ENCODE measurements at places on chromosomes 7 and 10.

- DNase-seq, result no peak
Measured at GRCh38 chr10:121613456-121613855, 15.2 kb upstream of the FGFR2 start.

DNA sequence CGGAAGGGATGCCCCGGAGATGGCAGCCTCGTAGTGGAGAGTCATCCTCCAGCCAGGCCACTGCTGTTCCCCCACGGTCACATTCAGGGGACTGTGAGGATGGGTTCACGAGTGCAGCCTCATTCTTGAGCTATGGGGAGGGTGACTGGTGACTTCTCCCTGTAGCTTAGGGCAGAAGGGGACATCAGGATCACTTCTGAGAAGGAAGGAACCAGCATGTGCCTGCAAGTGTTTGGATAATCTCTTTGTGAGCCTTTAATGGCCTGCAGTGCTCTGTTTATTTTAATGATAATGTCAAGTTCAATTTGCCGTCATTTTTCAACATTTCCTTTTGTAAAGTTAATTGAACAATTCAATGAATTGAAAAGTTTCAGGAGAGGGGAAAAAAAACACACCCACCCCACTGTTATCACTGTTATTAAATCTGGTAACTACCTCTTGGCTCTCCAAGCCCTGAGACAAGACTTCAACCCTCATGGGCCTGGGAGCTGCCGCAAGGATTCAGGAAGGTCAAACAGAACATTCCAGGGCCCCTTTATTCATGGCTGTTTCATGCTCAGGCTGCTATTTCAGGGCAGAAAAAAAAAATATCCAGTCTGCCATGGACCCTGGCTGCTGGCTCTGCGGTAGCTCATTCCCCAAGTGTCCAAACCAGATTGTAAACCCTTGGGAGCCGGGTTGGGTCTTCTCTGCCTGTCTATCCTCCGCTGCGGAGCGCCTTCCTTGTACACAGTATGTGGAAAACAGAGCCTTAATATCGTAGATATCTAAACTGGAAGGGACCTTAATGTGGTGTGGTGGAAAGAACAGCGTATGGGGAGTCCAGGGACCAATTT lies 100.4 kb downstream of the CDH23 start:
- DNase-seq, result peak; percentile 43

DNA sequence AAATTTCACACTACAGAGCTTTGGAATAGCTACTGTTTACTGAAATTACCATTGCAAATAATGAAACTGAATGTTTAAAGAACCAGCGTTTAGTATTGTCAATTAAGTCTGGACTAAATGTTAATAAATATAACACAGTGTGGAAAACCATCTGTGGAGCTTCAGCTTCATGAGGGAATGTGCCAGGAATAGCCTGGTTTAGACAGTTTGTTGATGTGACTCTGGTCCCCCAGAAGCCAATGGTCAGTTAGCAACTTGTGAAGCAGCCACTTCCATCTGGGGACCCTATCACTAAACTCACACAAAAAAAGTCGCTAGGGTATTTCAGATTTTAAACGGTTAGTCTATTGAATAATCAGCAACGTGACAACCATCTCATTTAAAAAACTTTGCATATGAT lies 207.8 kb downstream of the RAMP3 start:
- DNase-seq, result no peak

DNA sequence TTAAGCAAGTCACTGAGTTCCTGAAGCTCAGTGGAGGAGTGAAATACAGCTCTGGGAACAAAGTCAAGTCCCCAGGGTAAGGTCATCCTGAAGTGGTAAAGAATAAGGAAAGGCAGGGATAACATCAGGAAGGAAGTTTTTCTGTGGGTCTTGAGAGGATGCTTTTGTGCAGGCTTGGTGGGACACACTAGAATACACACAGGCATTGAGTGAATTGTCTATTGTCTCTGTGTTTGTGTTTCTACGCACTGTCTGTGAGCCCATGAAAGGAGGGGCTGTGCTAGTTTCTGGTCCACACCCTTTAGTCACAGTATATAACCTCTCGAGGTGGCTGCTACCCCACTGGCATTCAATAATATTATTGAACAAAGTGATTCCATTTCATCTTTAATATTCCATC lies 95.8 kb upstream of the ABCB5 start:
- DNase-seq, result no peak

DNA sequence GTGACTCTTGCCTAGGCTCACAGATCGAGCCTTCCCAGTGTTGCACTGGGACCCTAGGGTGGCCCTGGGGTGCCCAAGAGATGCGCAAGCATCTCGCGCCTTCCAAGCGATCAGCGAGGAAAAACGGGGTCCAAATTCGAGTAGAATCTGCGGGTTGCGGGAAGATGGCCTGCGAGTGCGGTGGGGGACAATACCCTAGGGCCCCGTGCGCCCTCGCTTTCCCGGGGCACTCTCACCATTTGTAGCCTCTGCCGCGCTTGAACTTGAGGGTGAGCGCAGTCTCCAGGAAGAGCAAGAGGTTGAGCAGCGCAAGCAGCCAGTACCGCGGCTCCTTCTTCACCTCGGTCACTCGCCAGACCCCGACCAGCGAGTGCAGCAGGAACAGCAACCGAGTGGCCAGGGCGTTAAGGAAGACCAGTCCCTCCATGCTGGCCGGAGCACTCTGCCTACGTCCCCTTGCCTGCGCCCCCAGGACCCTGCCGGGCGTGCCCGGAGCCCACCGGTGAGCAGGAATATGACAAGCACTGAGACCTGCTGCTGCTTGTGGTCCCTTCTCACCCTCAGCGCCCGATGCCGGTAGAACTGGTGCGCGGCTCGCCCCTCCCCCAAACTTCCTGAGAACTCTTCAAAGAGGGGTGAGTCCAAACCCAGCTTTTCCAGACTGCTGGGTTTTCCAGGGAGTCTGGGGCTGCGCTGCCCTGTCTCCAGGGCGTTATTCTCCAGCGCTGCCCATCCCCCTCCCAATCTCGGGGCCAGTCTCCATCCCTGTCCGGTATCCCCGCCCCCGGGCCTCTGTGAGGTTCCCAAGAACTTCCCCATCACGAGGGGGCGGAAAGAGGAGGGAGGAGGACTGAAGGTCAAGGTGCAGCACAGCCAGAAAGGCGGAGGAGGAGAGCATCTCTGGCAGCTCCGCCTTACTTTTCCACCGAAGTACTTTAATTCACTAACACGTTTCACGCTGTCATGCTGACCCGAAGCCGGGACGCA lies at the start of gene TMEM26:
TSS of gene TMEM26 (minus strand) at position 727 of the 987 bp plus-strand sequence. CDS start at position 427, 300 bp downstream.
- DNase-seq, result peak; percentile 69

Measured in SK-N-SH (cell line).